ENCODE measurements at places on chromosomes 5 and 9.

DNA sequence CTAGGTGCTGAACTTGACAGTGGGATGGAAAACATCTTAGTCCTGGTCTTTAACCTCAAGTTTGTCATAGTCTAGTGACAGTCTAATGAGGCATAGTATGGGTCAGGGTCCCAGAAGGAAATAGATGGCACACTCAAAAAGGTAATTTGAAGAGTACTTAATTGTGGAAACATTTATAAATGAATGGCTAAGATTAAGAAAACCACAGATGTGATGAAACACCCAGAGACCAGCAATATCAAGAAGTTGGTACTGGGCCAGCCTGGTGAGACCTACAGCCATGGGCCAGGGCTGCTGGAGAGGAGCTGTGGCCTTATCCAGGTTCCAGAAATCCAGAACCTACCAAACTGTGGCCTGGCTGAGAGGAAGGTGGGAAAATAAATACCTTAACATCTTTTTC, 93.5 kb upstream of the ATG10 start:
- DNase-seq: no peak

- no peak for DNase-seq
Measured at GRCh38 chr5:14204011-14204670, 61.0 kb downstream of the TRIO start.

DNA sequence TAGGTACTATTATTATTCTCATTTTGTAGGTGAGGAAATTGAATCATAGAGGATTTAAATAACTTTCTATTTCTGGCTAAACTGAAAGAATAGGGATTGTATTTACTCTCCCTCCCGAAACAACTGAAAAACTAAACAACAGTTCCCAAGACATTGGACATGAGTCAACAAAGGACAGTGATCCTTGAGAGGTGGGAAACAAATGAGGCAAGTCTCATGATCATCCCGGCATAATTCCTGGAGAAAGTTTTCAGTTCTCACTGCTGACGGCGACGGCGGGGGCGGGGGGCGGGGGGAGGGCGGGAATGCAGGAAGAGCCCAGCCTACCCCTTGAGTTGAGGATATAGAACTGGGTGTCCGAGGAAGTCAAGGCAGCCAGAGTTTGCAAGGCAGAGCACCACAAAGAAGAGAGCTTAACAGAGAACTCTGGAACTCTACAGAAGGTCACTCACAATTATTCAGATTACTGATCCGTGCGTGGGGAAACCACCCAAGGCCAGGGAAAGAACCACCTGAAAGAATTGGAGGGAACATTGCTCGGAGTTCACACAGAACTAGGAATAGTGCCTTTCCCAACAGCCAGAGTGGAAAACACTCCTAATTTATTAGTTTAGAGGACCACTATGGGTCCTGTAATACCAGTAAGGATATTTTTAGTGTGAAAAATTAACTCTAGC, 27.4 kb upstream of the WHRN start:
- DNase-seq: no peak

GRCh38 chr5:138032028-138032571, 779 bp downstream of the FAM13B start:
- no peak for DNase-seq

DNA sequence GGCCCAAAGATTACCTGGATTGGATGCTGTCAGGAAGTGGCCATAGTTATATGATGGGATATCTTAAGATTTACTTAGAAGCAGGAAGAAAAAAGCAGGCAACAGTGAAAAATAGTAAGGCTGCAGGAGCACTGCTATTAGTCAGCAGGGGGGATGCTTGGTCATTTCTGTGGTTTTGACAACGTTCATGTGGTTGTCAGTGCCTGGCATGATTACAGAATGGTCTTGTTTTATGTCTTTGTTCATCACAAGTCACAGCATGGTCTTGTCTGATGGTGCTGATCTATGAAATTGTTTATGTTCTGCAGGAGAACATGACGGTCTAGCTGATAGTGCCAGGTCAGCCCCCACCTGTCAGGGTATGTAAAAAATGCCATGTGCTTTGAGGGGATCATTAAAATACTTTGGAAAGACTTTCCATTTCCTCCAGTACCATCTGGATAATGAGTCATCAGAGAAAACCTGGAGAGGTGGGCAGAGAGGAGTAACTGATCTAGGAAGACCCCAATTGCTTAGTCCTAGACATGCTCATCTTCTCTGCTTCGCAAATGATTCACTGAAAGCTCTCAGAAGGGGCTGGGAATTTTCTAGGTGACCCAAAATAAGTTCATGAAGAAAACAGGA, 48.5 kb downstream of the PLGRKT start:
- DNase-seq: no peak

- DNase-seq: no peak
Measured at GRCh38 chr9:131950487-131950886, 129.2 kb downstream of the MED27 start.
